GDM1 (cell line): ENCODE measurements at places on chromosomes 7 and 10.

DNA sequence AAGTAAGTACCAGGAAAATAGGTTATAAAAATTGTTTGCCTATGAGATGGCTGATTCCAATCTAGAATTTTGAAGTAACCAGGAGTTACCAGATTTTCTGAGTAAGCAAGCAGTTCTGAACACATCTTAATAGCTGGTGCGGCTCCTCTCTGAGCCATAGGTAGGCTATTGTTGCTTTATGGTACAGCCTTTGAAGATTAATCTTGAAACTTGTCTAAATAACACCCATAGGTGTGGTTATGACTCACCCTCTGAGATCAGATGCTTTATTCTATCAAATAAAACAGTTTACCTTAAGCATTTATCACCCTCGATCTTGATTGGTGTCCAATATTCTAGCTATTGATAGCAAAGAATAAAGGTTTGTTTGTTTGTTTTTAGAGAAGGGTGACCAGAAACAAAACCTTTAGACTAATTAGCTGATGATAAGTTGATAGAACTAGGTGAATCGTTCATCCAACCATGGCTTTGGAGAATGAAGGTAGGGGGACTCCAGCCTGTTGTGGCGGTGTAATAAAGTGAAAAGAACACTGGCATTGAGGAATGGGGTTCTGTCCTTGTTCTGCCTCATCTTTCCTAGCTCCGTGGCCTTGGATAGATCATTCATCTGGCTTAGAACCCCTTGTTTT is 72.2 kb downstream of the VTI1A start:
- no peak for DNase-seq

DNA sequence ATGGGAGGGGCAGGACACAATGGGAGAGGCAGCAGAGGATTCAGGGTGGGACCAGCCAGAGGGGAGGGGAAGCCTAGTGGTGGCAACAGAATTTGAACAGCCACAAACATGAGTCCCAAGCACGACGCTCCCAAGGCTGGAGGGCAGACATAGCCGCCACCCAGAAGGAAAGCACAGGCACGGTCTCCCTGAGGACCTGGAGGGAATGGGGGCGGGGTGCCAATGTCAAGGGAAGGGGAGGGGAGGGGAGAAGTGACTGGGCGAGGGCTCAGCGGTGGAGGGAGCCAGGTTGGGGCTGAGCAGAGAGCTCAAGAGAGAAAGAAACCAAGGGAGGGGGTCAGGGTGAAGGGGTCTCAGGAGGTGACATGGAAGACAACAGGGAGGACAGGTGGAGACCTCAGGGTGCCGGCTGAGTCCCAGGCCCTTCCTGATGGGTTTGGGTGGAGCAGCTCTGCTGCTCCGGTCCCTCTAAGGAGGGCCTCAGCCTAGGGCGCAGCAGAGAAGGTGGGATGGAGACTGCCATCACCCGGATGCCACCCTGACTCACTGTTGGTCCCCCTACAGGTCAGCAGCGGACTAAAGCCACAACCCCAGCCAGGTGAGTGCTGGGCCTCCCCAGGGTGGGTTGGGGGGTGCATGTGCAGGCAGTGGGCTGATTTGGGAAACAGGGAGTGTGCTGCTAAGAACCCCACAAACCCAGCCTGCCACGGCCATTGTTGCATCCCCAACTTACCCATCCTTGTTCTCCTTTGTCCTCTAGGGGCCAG is 24.2 kb downstream of the PILRA start:
- no peak for DNase-seq

DNA sequence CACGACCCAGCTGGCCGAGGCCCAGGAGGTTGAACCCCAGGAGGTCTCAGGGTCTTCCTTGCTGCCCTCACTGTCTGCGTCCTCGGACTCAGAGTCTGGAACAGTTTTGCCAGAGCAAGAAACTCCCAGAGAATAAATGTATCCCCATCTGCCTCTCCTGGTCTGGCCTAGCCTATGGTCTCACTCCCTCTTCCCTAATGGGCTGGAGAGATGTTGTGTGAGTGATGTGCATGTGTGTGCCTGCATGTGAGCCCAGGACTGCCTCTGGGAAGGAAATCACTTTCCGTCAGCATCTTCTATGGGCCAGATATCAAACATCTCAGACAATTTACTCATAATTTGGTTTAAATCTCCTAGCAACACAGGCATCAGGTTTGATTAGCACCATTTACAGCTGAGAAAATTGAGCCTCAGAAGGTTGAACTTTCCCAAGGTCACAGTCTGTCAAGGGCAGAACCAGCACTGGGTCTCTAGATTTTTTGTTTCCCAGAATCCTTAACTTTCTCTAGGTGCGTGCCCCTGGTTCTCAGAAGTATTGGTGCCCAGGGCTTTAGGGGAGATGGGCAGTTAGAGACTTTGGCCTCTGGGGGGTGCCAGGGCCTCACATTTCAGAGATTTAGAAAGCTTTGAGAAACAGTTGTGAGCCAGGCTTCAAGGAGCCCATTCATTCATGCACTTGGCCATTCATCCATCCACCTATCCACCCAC is 4.9 kb downstream of the TMEM270 start:
- peak; percentile 20 for DNase-seq

- DNase-seq = no peak
Measured at GRCh38 chr10:88076027-88076880, 212.8 kb downstream of the PTEN start.

GRCh38 chr10:80700760-80701444 is 163.2 kb downstream of the SH2D4B start:
- no peak for DNase-seq

DNA sequence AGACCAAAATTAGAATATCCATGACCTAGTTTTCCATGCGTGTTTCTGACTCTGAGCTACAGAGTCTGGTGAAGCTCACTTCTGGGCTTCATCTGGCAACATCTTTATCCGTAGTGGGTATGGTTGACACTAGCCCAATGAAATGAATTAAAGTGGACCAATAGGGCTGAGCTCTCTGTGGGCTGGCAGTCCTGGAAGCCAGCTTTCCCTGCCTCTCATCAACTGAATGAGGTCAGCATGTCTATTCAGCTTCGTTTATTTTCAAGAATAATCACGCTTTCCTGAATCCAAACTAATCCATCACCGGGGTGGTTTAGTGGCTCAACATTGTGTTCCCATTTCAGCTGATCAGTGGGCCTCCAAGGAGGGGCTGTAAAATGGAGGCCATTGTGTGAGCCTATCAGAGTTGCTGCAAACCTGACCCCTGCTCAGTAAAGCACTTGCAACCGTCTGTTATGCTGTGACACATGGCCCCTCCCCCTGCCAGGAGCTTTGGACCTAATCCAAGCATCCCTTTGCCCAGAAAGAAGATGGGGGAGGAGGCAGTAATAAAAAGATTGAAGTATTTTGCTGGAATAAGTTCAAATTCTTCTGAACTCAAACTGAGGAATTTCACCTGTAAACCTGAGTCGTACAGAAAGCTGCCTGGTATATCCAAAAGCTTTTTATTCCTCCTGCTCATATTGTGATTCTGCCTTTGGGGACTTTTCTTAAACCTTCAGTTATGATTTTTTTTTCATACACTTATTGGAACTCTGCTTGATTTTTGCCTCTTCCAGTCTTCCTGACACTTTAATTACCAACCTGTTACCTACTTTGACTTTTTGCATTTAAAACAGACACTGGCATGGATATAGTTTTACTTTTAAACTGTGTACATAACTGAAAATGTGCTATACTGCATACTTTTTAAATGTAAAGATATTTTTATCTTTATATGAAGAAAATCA is 35.5 kb downstream of the CAV1 start:
- DNase-seq = no peak

DNA sequence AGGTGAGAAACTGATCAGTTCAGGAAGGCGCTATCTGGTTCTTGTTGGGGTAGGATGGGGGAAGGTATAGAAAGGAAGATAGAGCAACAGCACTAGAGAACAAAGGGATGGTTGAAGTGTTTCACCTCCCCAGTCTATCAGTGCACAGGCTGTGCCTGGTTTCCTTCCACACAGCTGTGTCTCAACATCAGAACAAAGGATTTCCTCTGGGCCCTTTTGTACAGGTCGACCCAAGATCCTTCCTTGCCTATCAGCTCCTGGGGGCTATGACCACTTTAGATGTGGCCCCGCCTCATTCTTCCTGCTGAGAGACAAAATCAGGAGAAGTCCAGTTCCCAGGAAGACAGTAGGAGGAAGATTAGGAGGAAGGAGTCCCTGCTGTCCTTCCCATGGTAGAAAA is 65.6 kb downstream of the NAMPT start:
- DNase-seq = no peak

DNA sequence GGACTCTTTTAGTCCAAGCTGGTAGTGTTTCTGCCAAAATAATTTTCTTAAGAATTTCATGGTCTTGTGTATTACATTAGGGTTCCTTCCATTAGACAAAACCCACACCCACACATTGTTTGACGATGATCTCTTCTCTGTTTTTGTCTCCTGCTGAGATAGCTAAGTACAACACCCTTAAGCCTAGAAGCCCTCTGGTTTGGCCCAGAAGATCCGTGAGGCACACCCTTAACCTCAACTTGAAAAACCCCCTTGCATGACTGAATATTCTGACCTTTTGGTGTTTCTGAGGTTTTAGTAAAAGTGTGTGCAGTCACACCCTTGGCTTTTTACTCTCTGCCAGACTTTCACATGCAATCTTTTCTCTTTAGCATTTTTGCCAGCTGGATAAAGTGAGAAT is 29.3 kb upstream of the ERCC6 start:
- DNase-seq = no peak

GRCh38 chr10:653991-654646 is 35.3 kb downstream of the DIP2C start:
- no peak for DNase-seq

GRCh38 chr10:13550802-13551201 is 22.0 kb upstream of the BEND7 start:
- no peak for DNase-seq

DNA sequence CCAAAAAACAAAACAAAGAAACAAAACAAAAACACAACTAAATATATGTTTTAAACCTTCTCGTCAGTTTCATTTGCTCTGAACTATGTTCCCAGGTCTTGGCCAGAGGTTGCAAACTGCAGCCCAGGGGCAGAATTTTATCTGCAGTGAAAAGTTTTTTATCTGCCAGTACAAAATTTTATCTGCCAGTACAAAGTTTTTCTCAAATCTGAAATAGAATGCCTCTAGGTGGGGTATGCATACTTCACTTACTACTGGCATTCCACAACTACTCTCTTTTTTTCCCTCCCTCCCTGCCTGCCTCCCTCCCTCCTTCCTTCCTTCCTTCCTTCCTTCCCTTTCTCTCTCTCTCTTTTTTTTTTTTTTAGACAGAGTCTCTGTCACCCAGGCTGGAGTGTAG is 9.4 kb upstream of the CLDN3 start:
- no peak for DNase-seq

DNA sequence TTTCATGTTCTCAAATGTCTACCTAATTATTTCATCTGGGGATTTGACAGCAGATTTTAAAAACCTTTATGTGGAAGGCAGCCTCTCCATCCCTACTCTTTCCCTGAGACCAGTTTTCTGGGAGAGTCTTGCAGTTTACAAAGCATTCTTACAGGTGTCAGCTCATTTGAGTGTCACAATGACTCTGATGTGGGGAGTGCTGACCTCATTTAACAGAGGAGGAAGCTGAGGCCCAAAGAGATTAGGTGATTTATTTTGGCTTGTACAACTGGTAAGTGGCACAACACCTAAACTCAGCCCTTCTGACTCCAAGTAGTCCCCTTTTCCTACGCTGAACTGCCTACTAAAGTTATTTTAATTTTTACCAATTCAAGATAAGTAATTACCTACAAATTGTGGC is 33.3 kb upstream of the MAT1A start:
- DNase-seq = no peak

- DNase-seq = no peak
Measured at GRCh38 chr10:1544929-1545328, 192.4 kb downstream of the ADARB2 start.

- DNase-seq = no peak
Measured at GRCh38 chr7:50648076-50648475, 82.9 kb upstream of the DDC start.

DNA sequence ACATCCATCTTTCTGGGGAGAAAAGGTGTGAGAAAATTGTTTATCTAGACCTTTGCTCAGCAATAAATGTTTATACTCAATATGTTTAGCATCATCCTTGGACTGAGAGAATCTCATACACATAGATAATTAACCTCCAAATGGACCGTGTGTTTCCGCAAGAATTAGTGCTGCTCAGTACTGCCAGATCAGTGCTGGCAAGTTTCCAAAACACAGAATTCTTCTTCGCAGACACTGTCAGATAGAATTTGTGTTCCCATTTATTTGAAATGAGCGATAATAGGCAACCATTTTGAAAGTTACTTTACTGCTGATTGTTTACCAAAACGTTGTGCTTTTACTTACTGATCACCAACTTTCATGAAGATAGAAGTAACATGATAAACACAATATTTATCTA is 33.7 kb downstream of the STAMBPL1 start:
- DNase-seq = no peak

GRCh38 chr7:51601461-51601860 is 284.9 kb upstream of the COBL start:
- DNase-seq = no peak

GRCh38 chr7:23338863-23339262 is 39.7 kb downstream of the MALSU1 start:
- no peak for DNase-seq

DNA sequence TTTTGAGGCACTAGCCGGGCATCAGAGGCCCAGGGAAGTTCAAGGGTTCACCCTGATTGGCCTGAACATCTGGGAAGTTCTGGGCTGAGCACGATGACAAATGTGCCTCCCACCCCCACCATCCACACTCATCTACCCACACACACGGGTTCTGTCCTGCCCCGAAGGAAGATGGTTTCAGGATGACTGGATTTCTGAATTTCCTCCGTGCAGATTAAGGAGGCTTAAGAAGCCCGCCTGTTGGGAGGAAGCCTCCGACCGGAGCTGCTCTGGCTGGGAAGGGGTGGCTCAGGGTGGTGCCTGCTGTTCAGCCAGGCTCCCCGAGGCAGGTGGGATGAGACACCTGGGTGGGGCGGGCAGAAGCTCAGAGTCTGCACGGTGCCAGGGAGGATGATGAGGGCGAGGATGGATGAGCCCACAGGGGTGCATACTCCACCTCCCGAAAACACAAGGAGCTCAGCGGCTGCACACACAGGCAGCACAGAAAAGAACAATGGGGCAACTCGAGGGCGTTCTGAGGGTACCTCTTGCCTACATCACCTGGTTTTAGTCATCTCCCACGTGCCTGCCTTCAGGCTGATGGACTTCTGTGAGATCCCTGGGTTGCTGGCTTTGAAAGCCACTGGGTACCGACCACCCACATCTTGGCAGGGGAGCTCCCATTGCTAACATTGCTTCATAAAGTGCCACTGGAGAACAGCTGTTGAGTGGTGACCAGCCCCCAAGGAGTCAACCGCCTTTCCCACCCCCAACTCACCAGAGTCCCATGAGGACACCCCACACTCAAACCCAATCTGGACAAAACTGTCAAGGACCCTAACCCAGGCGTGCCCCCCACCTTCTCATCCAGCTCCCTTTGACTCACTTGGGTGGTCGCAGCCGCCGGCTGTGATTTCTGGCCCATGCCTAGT is 41.2 kb downstream of the CALML3 start:
- DNase-seq = no peak

- DNase-seq = no peak
Measured at GRCh38 chr7:123635551-123636359, 19.9 kb upstream of the LMOD2 start.

DNA sequence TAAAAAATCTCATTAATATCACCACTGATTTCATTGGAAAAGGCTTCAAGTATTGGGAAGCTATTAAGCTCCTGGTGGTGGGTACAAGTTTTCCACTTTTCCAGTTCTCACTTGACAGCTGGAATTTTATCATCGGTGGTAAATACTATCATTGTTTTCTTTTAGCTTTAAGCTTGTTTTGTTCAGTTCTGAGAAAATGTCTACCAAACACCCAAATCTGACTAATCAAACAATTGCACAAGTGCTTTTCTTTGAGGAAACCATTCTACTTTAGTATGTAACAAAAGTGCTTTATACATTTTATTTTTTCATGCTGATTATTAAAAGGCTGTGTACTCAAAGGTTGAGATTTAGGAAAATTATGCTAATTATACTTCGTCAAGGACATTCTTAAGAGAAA is 7.9 kb downstream of the PRPF18 start:
- DNase-seq = no peak
